ENCODE measurements at places on chromosomes 3 and 15.

DNA sequence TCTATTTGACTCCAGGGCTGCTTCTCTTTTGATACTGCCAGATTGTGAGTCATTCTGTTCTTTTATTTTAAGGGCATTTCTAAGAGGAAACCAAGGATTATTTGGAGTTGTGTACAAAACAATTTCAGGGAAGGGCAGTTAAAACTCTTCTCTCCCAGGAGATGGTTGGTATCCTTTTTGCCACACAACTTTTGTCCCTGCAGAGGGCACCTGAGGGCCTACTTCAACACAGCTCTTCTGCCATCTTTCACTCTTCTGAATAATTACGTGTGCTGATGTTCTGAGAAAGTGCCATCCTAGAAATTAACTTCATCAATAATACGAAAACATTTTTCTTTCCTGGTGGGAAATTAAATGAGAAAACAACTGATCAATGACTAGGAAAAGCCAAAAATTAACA, 75.7 kb upstream of the GADL1 start:
- peak; percentile 4 for DNase-seq

DNA sequence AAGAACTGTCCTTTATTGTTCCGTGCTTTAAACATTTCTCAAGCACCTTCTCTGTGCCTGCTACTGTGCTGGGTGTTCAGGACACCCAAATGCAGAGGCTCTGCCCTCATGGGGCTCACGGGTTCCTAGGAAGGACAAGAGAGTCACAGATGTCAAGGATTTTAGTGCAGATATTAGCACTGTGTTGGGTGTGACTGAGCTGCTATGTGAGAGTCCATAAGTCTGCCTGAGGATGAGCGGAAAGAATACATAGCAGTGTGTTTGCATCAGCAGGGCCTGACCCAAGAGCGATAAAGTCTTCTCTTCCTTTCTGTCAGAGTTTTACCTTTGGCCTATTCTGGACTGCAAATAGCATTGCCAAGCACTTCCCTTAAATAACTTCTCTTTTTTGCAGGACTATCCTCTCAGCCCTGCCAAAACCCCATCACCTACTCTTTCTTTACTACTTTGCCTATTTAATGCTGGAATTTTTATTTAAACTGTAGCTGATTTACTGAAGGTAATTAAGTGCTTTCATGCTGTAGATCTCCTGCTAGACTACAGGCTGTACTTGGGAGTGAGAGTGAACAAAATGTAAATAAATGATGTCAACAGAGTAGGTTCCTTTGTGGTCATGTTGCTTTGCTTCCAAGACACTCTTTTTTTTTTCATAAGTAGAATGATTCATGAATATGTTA, 459.4 kb upstream of the TPRG1 start:
- DNase-seq = no peak

DNA sequence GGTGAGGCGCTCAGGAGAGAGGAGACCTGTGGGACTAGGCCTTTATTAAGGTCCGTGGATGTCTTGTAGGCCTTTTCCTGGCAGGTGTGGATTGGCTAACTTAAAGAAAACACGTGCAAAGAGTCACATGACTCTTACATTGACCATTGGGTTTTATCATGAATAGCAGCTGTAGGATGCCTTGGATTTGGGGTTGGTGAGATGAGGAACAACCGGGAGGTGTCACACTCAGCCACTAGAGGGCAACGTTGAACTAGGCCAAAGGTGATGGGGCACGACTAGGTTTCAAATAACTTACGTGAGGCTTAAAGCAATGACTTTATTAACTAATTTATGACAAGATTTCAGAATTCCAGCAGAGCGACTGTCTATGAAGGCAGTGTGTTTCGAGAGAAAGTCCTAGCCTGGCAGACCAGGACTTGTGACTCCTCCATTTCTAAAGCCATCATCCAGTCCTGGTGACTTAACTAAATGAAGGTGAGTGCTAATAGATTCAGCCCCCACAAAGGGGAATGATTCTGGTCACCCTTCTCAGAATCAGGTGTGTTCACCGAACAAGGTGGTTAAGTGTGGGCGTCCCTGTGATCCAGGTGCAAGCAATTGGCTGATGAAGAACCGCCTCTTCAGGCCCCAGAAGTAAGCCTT, 345.6 kb downstream of the MCTP2 start:
- DNase-seq = peak; percentile 4

DNA sequence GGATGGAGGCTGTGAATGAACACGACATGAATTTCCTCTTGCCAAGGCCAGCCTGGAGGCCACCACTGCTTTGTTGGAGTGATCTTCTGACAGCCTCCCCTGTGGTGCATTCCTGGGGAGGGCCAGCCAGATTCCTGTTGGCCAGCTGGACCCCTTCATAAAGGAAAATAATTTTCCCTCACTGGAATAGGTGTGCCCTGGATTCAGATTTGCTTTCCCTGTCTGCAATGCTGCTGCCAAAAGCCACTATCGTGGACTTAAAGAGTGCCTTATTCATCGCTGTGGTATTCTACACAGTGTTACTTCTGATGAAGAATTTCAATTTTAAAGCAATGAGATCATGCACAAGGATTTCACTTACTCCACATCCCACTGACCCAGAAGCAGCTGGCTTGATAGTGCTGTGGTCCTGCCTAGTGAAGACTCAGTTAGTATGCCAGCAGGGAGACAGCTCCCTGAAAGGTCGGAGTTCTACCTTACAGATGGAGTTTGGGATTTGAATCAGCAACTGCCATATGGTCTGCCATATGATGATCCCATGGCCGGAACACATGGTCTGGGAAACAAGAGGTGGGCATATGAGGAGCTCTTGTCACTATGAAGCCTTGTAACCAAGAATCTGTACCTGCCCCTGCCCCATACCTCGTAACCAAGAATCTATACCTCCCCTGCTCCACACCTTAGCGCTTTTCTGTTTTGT, 145.2 kb downstream of the KLF13 start:
- no peak for DNase-seq

DNA sequence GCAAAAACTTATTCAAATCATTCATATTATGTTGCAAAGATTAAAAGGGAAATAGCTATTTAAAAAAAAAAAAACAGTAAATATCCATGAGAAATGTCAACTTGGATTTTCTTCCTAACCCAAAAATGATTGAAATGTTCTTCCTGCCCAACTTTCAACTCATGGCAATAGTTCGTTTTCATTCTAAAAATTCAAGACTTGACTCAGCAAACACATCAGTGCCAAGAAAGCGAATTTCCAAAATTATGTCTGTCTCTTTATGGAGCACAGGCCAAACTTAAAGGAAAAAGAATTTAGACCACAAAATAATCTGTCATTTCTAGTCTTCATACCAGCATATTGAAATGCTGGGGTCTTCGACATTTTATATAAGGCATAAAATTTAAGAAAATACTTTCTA, 63.7 kb downstream of the MAGI1 start:
- no peak for DNase-seq

DNA sequence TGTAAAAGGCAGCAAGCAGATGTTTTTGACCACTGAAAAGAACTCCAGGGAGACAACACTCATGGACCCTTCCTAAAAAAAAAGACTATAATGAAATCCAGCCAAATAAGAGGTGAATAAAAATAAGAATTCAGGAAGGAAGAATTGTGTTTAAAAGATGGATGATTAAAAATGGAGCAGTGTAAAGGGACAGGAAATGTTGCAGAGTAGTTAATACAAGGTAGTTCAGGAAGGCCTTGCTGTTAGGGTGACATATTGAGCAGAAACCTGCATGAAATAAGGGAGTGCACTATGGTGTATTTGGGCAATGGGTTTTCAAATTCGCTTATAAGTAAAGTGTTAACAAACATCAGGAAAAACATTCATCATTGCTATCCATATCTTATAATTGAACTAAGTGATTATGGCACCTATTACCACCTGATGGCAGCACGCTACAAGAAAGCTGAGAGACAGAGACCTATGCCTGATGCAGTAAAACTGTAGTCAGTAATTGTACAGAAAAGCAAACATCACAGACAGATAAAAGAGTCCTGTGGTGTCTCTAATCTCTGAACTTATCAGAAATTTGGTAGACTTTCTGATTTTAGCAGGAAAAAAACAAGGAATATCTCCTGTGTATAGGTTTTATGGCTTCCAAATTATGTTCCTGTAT, 5.8 kb upstream of the DBR1 start:
- peak; percentile 24 for DNase-seq

- DNase-seq = no peak
Measured at GRCh38 chr3:122067214-122067550, 12.0 kb downstream of the CD86 start.

DNA sequence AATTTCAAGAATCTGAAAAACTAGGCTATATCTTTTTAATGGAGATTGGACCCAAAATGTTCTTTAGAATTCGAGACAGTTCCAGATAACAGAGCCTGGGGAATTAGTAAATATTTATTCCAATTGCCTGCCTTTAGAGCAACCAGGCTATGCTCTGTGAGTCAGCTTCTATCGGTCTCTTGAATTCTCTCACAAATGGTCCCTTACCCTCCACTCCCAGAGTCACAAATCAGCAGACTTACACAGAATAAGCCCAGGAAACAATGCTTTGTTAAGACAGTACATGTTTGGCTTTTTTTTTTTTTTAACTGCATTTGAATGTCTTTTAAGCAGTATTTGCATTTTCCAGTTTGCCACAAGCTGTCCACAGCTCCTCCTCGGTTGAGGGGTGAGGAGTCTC, 460.7 kb upstream of the CBLB start:
- DNase-seq = no peak

- no peak for DNase-seq
Measured at GRCh38 chr3:177382944-177383343, 185.7 kb upstream of the TBL1XR1 start.

DNA sequence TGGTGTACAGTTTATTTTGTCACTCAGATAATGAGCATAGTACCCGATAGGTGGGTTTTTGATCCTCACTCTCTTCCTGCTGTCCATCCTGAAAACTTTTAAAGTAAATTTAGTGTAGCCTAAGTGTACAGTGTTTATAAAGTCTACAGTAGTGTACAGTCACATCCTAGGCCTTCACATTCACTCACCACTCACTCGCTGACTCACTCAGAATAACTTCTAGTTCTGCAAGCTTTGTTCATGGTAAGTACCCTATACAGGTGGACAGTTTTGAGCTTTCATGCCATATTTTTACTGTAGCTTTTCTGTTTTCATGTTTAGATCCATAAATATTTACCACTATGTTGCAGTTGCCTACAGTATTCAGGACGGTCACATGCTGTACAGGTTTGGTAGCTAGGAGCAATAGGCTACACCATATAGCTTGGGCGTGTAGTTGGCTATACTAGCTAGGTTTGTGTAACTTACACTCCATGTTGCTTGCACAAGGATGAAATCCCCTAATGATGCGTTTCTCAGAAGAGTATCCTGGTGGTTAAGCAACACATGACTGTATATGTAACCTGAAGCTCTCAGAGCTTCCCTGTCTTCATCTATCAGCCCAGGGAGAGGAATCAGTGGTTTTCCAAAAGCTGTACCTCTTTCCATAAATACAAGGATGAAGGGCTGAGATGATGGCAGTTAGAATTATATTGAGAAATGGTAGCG, 87.6 kb upstream of the SLC25A26 start:
- DNase-seq = no peak

DNA sequence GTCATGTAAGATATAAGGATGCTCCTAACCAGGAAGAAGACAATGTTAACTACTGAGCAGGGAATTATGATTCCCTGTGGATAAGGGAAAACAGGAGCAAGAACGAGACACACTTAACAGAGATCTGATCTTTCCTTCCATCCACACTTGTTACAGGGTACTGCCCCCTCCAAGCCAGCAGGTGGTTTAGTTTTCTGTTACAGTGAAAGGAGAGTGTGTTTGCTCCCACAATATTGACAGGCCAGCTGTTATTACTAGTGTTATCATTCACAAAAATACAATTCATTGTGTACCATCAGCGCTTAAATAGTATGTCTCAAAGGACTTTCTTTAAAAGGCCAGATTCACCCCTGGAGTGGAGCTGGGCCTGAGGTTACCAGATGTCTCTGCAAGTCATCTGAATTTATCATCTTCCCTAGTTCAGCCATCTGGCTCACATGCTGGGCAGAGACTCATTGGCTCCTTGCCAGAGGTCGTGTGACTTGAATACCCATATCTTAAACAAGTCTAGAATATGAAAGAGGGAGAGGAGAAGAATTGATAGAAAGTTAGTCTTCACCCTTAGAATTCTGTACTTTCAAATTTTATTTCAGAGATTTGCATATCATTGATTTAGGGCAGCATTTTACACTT, 16.8 kb upstream of the FMN1 start:
- no peak for DNase-seq

DNA sequence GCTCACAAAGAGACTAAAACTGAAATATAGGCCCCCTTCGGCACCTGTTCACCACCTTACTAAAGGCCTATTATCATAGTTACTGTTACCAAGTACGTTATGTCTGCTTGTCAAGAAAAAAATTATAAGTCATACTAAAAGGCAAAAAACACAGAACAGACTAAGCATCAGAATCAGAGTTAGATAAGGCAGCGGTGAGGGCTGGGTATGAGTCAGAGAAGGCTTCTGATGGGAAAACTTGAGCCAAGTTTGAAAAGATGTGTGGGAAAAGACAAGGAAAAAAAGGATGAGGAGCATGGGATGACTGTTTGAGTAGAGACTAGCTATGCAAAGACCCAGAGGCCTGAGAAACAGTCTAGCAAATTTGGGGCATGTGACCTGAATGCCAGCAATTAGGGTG, 387.2 kb upstream of the SGO1 start:
- DNase-seq = no peak

GRCh38 chr15:81924729-81925128, 121.1 kb downstream of the MEX3B start:
- no peak for DNase-seq

GRCh38 chr3:45153658-45154437, 7.7 kb upstream of the CDCP1 start:
- DNase-seq = no peak

- DNase-seq = no peak
Measured at GRCh38 chr3:191873736-191874135, 412.8 kb downstream of the PYDC2 start.

DNA sequence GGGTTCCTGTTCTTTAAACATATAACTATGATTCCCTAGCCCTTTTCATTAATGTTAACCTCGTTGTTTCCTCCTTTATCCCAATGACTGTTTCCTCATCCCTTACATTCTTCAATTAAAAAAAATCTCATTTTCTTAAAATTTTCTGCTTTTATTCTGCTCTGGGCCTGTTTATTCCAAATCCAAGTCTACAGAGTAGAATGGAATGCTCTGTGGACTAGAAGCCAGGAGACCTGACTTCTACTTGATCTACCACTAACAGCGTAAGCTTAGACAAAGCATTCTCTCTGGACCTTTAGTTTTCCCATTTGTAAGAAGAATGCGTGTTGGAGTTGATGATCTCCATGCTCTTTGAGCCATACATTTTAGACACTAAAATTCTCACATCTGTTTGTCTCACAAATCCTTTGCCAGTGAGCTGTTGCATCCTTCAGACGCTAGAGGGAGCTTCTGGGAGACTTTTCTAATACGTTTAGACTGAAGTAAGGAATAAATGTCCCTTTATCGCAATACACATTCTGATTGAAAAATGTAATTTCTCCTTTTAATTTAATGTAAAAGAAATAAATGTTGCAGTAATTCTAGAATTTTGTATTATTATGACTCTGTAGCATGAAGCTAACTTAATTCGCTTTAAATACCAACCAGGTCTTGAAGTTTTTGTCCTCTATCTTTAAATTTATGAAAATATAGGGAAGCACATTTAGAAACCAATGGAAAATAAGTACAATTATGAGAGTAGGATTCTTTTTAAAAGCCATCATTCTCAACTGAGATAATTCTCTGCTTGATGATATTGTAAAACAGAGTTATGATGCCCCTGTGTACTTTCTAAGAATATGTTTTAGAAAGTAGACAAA, 21.7 kb upstream of the GMNC start:
- DNase-seq = no peak

GRCh38 chr3:53728606-53729005, 117.6 kb downstream of the CHDH start:
- no peak for DNase-seq

- DNase-seq = peak; percentile 33
Measured at GRCh38 chr3:184145111-184145524, 10.0 kb downstream of the EIF2B5 start.
